ENCODE measurements at places on chromosomes 11 and 22.

DNA sequence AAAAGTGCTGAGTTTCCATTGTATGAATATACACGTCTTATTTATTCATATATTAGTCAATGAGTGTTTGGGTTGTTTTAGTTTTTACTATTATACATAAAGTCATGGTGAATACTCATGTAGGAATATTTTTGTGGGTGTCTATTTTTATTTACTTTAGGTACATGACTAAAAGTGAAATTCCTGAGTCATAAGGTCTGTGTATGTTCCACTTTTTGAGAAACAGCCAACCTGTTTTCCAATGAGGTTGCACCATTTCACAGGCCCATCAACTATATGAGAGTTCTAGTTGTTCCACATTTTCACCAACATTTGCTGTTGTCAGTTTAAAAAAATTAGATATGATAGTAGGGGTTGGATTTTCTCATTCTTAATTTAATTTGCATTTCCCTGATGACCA, 6.6 kb upstream of the OR6X1 start:
- DNase-seq, result no peak

- DNase-seq, result no peak
Measured at GRCh38 chr11:6667733-6668374, 12.2 kb upstream of the DCHS1 start.

- no peak for DNase-seq
Measured at GRCh38 chr22:30186510-30186909, 60.0 kb downstream of the LIF start.

DNA sequence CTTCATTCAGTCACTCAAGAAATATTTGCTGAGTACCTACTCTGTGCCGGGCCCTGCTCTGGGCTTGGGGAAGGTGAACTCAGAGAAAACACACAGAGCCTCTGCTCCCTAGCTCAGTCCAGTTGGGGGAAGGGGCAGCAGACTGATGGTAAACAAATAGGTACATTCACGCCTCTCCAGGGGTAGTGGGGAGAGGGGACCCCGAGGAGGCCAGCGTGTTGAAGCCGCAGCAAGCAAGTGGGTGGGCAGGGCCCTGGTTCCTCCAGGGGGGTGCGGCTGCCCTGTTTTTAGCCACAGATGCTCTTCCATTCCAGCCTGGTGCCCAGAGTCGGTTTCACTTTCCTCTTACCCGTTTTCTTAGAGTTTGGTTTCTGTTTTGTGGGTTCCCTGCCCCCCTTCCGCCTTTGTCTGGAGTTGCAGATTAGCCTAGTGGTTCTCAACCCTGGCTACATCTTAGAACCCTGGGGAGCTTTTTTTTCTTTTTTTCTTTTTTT, 8.7 kb downstream of the DRAP1 start:
- DNase-seq, result no peak

- DNase-seq, result no peak
Measured at GRCh38 chr11:128949791-128950454, 7.3 kb upstream of the TP53AIP1 start.

GRCh38 chr11:34165786-34166555, 60.5 kb downstream of the NAT10 start:
- no peak for DNase-seq

GRCh38 chr22:25362883-25363240, 143.4 kb downstream of the CRYBB2 start:
- no peak for DNase-seq

DNA sequence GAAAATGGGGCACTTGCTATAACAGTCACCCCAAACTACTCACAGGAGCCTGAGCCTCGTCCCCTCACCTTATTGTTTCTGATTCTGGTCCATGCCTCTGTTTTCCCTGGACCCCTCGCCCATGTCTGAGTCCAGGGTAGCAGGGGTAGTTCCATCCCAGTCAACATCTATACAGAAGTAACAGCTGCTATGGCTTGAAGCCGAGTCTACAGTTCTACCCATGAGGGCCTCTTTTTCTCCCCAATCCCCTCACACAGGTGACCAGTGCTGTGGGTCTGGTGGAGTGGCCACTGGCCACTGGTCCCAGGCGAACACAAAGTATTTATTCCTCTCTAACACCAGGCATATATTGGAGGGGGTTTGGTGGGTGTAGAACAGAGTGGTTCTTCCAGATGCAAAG, 116.4 kb downstream of the ZNF280B start:
- no peak for DNase-seq

DNA sequence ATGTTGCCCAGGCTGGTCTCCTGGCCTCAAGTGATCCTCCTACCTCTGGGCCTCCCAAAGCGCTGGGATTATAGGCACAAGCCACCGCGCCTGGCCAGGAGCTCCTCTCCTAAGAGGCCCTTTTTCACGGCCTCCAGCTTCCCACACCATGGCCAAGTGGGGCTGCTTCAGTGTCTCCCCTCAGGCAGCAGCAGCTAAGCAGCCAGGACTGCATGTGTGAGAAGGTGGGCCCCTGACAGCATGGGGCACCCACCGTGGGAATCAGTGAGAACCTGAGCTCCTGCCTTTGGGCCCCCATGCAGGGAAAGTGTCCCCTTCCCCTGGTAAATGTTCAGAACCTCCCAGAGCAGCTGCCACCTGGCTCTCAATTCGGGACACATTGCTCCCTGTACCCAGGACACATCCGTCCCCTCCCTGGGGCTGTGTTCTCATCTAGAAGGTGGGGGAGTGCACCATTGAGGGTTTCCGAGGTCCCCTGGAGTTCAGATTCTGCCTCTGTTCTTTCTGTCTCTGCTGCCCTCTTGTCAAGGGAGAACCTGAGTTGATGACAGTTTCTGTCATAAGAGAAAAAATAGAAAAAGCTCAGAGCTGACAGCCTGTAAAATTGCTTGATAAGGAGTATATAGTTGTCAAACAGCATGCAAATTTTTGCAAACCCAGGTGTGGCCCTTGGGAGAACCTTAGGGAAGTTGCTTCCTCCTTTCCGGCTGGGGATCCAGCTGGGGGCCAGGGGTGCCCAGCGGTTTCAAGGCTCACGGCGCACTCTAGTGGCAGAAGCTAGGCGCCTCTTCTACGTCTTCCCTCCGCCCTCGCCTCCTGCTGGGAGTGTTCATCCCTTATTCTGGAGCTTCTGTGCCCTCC, 29.7 kb downstream of the FAM83F start:
- DNase-seq, result peak; percentile 76

- no peak for DNase-seq
Measured at GRCh38 chr22:19892257-19892879, 37.7 kb upstream of the GNB1L start.

GRCh38 chr11:90349731-90350130, 126.9 kb upstream of the CHORDC1 start:
- no peak for DNase-seq

- DNase-seq, result no peak
Measured at GRCh38 chr11:69582756-69583467, 58.0 kb upstream of the CCND1 start.

- DNase-seq, result no peak
Measured at GRCh38 chr22:46661221-46661851, 41.1 kb downstream of the GRAMD4 start.

DNA sequence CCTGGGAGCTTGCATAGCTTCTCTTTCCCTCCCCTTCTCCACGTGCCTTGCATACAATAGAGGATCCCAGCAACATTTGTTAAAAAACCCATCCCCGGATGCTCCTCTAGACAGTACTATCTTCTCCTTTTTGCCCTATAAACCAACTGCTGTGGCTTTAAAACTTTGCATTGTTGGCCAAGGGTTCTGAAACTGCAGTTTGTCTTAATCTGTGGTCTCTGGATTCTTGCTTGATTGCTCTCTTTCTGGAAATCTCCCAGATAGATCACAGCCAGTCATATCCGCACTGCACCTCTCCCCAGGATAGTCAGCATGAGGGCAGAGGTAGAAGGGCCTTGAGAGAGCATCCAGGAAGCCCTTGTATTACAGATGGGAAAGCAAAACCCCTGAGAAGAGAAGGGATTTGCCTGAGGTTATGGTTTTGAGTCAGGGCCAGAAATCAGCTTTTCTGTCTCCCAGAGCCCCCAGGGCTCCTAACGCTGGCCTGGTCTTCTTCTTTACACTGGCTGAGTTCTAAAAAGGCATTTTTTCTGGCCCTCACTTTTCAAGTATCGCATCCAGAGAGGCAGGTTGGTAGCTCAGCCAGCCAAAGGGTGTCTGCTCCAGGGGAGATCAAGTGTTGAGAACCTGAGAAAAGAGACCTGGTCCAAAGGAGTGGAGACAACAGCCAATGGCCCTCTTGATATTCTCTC, 70.6 kb downstream of the ADM start:
- no peak for DNase-seq

DNA sequence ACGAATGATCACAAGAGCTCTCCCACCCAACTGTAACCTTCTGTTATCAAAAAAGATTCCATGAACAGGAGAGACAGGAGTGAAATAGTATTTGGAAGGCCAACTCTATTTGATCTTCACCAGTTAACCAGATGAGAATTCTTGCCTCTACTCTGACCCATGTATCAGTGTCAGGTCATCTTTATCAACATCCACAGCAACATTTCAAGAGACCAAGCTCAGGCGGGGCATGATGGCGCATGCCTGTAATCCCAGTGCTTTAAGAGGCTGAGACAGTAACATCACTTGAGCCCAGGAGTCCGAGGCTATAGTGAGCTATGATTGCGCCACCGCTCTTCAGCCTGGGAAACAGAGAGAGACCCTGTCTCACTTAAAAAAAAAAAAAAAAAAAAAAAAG, 62.3 kb downstream of the GAB2 start:
- no peak for DNase-seq

GRCh38 chr11:282630-283360, 4.6 kb downstream of the NLRP6 start:
- DNase-seq, result no peak

- DNase-seq, result no peak
Measured at GRCh38 chr22:38074181-38075104, 9.5 kb downstream of the SLC16A8 start.

DNA sequence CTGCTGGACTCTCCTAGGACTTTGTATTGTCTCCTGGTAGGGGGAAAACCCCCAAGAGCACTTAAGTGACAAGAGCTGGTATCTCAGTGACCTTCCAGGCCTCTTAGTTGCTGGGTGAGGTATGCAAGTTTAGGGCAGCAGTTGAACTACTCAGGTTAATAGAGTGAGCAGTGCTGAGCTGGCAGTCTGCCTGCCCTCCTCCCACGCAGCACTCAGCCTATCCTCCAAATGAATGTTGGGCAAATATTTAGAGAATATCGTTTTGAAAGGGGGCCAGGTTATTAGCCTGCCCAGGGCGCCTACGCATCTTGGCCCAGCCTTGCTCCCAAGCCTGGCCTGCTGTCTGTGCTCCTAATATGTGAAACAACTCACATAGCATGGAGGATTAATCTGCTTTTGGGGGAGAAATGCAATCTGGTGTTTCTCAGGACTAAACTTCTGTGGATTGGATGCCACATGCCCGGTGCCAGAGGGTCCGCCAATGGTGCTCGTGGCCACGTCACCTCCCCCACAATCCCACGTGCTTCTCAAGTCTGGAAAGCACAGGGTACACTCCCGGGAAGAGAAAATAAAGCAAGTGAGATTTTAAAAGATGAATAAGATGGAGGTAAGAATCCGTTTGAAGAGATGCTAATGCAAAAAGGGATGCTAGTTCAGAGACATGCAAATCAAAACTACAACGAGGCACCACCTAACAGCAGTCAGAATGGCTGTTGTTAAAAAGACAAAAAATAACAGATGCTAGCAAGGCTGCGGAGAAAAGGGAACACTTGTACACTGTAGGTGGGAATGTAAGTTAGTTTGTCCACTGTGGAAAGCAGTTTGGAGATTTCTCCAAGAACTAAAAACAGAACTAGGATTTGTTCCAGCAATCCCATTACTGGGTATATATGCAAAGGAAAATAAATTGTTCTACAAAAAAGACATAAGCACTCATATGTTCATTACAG, 67.7 kb downstream of the SPON1 start:
- no peak for DNase-seq

DNA sequence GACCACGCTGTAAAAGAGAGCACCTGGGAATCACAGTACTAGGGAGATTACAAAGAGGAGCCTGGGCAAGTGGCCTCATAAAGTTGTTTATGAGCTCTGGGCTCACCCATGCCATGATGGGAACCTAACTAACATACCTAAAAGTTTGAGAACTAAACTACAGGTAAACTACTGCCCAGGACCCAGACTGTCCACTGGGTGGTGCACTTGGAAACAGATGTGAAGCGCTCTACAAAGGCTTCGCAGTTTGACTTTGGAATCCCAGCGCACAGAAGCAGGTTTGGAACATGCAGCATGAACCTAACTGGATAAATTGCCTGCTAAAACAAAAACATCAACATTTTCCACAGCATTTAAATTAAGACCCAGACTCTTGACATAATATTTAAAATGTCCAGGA, 418.6 kb downstream of the FAM181B start:
- peak; percentile 20 for DNase-seq

Measured in neural crest cell (in vitro differentiated cells).